Activated T-cell treated with anti-CD3 and anti-CD28 coated beads, Interleukin-2, amount 50 U/mL, for 24 hours (primary cell): ENCODE measurements at places on chromosomes 7 and 10.

DNA sequence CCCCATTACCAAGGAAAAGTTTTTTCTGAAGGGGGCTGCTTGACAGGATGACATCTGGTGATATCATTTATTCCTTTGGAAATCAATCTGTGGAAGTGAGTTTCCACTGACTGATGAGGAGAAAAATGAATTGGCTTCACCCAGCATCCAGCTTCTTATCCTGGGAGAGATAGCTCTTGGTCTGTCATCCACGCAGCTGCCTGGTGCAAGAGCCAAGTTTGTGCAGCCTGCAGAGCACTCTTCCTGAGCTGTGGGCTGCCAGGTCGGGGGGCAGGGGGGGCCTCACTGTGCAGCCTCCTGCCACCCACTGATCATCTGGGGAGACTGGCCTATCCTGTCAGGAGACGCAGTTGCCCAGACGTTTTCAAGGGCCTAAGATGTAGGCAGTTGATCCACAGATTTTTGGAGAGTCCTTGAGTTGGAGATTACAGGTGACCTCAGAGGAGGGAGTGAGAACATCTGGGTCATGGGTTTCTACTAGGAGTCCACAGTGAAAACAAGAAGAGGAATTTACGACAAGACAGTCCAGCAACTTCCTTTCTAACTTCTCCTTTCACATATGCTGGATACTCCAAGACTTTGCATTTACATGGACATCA lies 75.4 kb downstream of the EGFR start:
- no peaks in the 10 kb centered on the region for H3K4me1 ChIP-seq
- peaks cover 33% of the 10 kb centered on the region for H3K27me3 ChIP-seq
- H3K27ac ChIP-seq = no peak overlapping the region
- DNase-seq = no peak
- no peaks in the 10 kb centered on the region for H3K36me3 ChIP-seq

DNA sequence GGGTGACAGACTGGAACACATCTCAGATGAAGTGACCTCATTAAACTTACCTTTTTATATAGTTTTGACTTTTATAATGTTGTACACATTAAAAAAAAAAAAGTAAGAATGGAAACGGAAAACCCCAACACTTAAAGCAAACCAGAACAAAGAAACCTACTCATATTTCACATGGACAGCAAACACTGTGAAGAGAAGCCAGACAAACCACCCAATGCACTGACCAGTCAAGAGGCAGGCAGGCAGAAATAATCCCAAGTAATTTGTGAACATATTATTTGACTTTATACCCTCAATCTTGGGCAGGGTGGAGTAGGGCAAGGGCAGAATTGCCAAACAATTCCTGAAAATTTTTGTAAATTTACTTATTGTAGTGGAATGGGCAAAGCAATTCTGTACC lies 39.8 kb downstream of the WAPL start:
- H3K36me3 ChIP-seq = peaks cover 74% of the 10 kb centered on the region
- peaks cover 15% of the 10 kb centered on the region for H3K4me1 ChIP-seq
- no peaks in the 10 kb centered on the region for H3K27me3 ChIP-seq
- no peak for DNase-seq
- no peak overlapping the region for H3K4me3 ChIP-seq

GRCh38 chr7:131424219-131424822 lies 96.6 kb downstream of the MKLN1 start:
- peaks cover 38% of the 10 kb centered on the region for H3K36me3 ChIP-seq
- H3K4me3 ChIP-seq = no peak overlapping the region
- no peaks in the 10 kb centered on the region for H3K27me3 ChIP-seq
- no peak for DNase-seq
- H3K4me1 ChIP-seq = peaks cover 16% of the 10 kb centered on the region
- H3K27ac ChIP-seq = no peak overlapping the region

GRCh38 chr10:29535778-29536453 lies 98.9 kb downstream of the SVIL start:
- H3K4me1 ChIP-seq = peaks cover 5% of the 10 kb centered on the region
- no peak overlapping the region for H3K4me3 ChIP-seq
- DNase-seq = no peak
- peaks cover 18% of the 10 kb centered on the region for H3K36me3 ChIP-seq
- no peaks in the 10 kb centered on the region for H3K27me3 ChIP-seq
- peak overlapping the region; percentile 6 for H3K27ac ChIP-seq

- no peak overlapping the region for H3K27ac ChIP-seq
- no peak overlapping the region for H3K4me3 ChIP-seq
- peak; percentile 34 for DNase-seq
- no peaks in the 10 kb centered on the region for H3K27me3 ChIP-seq
These were observed 258.4 kb downstream of the SEMA3A start for GRCh38 chr7:83936056-83936708.

- no peaks in the 10 kb centered on the region for H3K27me3 ChIP-seq
- DNase-seq = no peak
- H3K36me3 ChIP-seq = peaks cover 42% of the 10 kb centered on the region
- H3K27ac ChIP-seq = no peak overlapping the region
- H3K4me1 ChIP-seq = peaks cover 19% of the 10 kb centered on the region
These were observed 14.5 kb upstream of the LRRC4 start for GRCh38 chr7:128045766-128046165.
